ENCODE measurements at places on chromosomes 5 and 9. TPM values are rescaled to one million over a fixed set of nuclear protein-coding genes. Genes with fewer than 3 reads are reported as not detected.

The CDH9 gene
- not detected for total RNA-seq

The C9orf50 gene
- not detected for total RNA-seq

The GCNT1 gene
- 0.21 TPM for total RNA-seq

The DBH gene
- total RNA-seq = not detected

The SUSD3 gene
- not detected for total RNA-seq

The LIFR gene
- 116 TPM for total RNA-seq

GRCh38 chr5:155626592-155626991 is 613.0 kb downstream of the KIF4B start:
- no peak for DNase-seq

- no peak for DNase-seq
Measured at GRCh38 chr9:132984202-132985070, 5.9 kb downstream of the GFI1B start.

DNA sequence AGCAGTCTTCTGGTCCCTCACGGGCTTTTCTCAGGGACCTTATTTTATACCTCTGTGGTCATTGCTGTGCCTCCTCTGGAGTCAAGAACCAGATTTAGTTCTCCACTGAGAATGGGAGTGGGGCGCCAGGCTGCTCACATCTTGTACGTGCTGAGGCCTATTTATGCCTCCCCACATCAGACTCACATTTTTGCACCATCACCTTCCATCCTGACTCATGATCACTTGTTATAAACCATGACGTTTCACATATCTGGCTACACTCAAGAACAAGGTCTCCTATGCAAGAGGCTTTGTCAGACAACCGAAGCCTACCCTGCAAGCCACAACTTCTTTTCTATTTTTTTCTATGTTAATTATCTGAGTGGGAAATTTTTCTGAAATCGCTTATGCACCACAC is 10.7 kb downstream of the PRUNE2 start:
- peak; percentile 77 for DNase-seq

GRCh38 chr9:133995012-133995896 is 3.1 kb upstream of the VAV2 start:
- DNase-seq = no peak

GRCh38 chr9:13127131-13127530 is 152.4 kb downstream of the MPDZ start:
- no peak for DNase-seq
